ENCODE measurements at places on chromosomes 4 and X.

DNA sequence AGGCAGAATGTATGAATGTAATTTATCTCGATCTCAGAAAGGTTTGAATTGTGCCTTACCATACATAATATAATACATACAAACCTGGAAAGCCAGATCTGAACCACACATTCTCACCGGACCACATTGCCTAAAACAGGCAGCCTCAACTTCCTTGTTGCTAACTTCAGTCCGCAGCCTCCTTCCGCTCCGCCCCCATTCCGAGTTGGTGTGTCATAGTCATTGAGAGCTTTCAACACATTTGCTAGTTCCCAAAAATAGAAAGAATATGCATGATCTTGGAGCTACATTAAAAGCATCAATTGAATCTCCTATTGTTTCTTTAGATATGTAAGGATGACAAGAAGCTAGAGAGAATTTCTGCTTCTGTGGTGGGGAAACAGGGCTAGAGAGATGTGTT is 127.2 kb downstream of the ARHGEF9 start:
- no peak for DNase-seq

- DNase-seq, result no peak
These were observed 487.8 kb downstream of the BCOR start for GRCh38 chrX:39609941-39610340.

DNA sequence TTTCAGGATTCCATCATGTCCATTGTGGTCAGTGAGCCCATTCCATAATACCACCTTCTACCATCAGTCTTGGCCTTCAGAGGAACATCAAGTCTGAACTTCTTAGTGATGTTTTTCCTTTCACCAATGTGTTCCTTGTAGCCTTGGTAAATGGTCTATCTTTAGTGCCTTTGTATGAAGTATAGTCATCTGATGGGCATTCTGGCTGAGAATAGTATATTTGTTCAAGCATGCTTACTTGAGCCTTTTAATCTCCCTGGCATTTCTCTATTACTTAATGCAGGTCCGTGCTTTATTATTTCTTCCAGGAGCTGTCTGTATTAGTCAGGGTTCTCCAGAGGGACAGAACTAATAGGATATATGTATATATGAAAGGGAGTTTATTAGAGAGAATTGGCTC is 99.7 kb downstream of the TLL1 start:
- no peak for DNase-seq

DNA sequence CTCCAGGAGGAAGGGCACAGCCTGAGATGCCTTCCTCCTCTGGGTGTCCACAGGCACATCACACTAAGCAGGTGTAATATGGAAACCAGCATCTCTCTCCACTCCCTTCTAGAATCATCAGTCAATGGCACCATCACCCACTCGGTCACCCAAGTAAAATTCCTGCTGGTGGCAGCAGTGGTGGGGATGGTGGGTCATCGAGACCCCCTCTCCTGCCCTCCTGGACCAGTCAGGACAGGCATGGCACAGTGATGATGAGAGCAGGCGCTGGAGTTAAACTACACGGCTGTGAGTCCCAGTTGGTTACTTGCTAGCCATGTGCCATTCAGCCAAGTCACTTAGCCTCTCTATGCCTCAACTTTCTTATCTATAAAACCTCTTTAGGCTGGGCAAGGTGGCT is 42.5 kb downstream of the SCD5 start:
- DNase-seq, result no peak

DNA sequence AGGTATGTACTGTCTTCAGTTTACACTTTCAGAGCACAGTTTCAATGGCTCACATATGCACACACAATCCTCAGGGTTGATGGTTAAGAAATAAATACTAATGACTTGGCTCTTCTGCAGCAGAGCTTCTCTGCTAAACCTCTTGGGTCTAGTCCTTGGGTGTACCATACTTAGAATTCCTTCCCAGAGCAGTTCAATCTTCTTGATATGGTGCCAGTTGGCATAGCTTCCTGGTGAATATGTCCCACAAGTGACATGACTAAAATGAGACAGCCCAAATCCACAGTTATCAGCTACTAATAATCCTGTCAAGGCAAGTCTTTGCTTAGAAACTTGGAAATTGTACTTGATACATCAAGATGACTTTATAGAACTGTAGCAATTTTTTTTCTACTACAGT is 654.4 kb downstream of the IQCM start:
- no peak for DNase-seq
